ENCODE measurements at places on chromosomes 5 and 9.

DNA sequence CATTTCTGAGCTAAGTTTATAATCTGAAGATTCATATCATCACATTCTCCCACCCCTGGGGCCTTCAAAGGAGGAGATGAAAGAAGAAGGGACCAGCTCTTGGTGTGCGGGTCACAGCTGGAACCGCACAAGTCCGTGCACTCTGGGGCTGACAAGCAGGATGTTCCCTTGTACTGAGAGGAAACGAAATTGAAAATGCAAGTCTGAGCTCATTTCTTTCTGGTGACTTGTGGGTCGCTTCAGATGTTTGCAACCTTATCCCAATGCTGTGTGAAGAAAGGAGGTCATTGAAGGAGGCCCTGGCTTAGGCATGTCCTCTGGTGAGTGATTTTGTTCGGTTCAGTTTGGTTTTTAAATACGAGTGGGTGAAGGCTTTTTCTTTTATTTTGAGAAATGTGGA, 59.6 kb downstream of the C9orf152 start:
- DNase-seq, result no peak

GRCh38 chr5:142178651-142179050, 70.1 kb downstream of the NDFIP1 start:
- no peak for DNase-seq

- DNase-seq, result no peak
Measured at GRCh38 chr9:134226221-134226930, 62.0 kb upstream of the RNU6ATAC start.

- DNase-seq, result no peak
Measured at GRCh38 chr9:135512241-135512603, 9.0 kb upstream of the LCN1 start.

- no peak for DNase-seq
Measured at GRCh38 chr9:88586452-88586851, 51.5 kb downstream of the NXNL2 start.

DNA sequence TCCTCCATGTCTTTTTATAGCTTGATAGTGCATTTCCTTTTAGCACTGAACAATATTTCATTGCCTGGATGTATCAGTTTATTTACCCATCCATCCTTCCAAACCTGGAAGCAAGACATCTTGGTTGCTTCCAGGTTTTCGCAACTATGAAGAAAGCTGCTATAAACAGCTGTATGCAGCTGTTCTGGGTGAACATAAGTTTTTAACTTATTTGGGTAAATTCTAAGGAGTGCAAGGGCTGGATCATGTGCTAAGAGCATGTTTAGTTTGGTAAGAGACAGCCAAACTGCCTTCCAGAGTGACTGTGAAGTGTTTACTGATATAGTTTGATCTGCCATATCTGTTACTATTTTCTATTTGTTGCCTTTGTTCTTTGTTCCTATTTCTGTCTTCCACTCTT, 58.5 kb downstream of the CSF2 start:
- no peak for DNase-seq

GRCh38 chr5:127343866-127344265, 53.3 kb downstream of the MEGF10 start:
- DNase-seq, result no peak

DNA sequence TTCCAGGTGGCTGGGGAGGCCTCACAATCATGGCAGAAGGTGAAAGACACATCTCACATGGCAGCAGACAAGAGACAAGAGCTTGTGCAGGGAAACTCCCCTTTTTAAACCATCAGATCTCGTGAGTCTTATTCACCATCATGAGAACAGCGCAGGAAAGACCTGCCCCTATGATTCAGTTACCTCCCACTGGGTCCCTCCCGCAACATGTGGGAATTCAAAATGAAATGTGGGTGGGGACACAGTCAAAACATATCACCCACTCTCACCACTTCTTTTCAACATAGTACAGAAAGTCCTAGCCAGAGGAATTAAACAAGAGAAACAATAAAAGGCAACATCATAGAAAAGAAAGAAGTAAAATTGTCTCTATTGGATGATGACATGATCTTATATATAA, 223.4 kb upstream of the SLC24A2 start:
- no peak for DNase-seq

GRCh38 chr5:35799753-35800152, 56.9 kb upstream of the IL7R start:
- DNase-seq, result no peak

DNA sequence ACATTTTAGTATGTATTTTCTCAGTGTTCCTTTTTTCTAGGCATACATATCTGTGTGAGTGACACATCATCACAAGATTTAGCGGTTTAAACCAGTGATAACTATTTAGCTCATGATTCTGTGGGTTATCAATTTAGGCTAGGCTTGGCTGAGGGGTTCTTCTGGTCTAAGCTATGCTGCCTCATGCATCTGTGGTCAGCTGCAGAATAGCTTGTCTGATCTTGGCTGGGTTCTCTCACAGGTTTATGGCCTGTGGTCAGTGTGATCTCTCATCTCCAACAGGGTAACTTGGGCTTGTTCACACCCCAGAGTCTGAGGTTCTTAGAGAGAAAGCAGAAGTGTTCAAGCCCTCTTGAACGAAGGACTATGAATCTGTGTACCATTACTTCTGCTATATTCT, 363.3 kb downstream of the KDM4C start:
- no peak for DNase-seq

- no peak for DNase-seq
Measured at GRCh38 chr9:120950421-120951388, 24.1 kb upstream of the TRAF1 start.

DNA sequence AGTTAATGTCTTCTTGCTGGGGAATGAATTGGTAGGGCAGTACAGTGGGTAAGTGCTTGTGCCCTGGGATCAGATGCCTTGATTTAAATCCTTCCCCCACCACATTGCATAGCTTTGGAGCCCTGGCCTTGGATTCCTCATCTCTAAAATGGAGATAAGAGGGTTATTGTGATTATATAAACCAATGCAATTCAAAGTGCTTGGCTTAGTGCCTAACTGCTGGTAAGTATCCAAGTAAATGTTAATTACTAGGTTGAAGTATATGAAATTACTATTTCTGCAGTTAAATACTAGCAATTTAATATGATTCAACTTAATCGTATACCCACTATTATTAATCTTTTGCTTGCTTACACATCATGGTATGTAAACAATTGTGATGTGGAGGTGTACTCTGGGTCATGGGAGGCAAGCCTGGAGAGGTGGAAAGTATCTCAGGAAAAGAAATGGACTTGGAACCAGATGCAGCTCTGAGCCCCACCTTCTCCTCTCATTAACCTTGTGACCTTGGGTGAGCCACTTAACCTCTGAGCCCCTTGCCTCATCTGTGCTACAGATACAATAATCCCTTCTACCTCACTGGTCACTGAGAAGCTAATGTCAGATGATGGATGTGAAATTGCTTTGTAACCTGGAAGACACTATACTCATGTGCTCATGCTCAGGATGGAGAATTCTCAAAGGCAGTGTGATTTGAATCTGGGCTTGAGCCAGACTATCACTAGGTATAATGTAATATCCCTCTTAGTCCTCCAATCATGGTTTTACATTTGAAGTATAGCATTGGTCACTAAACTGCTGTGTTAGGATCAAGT, 23.8 kb downstream of the NEUROG1 start:
- no peak for DNase-seq

DNA sequence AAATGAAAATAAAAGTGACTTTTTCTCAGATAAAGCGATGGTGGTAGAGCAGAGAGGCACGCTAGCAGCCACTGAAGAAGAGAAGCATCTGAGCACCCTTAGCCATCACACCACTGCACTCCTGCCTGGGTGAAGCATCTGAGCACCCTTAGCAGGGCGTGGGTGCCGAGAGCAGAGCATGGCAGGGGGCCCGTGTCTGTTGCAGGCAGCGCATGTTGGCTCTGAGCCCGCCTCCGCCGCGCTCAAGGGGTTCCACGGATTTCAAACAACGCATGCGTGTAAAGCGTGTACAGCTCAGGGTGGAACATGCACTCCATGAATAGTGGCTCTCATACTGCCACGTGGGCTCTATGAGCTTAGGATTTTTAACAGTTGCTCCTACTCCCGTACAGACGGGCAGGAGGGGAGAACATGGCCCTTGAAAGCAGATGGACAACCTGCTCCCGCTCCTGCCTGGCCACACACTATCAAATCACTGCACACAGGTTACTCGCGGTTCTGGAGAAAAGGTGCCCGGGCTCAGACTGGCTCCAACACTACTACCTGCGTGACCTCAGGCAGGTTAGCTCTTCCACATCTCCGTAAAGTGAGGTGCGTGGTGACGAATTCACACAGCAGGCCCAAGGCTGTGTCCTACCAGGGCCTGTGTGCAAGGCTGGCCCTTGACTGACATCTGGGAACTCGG, 12.1 kb downstream of the LRRC14B start:
- no peak for DNase-seq

- no peak for DNase-seq
Measured at GRCh38 chr5:118711727-118712126, 276.6 kb downstream of the DTWD2 start.

GRCh38 chr5:39253196-39253595, 33.8 kb upstream of the FYB1 start:
- no peak for DNase-seq

DNA sequence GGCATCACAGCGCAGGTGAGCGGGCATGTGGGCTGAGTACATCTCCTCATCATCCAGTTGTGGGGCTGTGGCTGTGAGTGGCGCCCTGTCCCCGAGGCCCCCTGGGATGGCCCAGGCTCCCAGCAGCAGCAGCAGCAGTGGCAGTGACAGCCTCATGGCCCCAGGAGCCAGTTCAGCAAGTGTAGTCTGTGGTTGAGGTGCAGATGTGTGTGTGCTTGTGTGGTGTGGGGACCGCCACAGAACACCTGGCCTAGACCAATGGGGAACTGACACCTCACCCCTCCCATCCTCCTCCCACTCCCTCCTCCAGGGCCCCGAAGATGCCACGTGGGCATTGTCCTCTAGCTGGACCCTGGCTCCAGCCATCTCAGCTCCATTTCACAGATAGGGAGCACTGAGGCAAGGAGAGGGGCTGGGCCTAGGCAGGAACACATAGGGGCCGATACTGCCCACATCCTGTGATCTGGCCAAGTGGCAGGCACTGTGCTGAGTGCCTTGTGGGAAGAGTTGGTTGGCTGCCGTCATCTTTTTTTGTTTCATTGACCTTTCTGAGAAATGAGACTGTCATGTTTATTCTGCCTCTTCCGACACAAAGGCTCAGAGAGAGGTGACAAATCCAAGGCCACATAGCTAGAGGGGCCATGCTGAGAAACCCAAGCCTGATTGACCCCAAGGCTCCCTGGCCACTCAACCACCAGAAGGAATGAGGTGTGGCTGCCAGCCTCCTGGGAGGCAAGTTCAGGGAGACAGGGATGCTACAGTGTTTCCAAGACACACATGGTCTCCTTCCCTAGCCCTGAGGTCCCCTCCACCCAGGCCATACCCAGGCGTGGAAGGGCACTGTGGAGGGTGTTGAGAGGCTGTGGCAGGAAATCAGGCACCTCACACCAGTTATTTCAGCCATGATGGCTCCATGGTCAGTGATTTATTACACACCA, at the start of gene MZB1:
MZB1 (minus strand) TSS at position 213 of the 938 bp plus-strand sequence; CDS start at position 156, 57 bp downstream.
- no peak for DNase-seq

DNA sequence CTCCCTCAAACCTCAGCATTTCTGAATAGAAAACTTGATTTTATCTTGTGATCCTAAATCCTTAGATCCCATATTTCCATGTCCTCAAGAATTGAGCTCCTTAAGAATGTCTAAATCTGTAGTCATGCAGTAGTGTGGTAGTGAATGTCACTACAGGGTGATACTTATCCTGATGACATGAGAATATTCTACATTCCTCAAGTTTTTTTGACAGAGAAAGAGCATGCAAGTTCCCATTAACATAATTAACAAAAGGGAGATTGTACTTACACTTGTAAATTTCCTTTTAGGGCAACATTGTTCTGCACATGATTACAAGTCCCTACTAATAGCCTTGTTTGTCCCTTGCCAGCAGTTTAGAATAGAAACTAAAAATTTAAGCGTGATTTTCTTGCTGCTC, 352.3 kb downstream of the PTPRD start:
- no peak for DNase-seq
